T-helper 9 cell (primary cell): ENCODE measurements at places on chromosomes 6 and 20.

- no peak for DNase-seq
Measured at GRCh38 chr6:71289039-71289801, 609 bp downstream of the OGFRL1 start.

DNA sequence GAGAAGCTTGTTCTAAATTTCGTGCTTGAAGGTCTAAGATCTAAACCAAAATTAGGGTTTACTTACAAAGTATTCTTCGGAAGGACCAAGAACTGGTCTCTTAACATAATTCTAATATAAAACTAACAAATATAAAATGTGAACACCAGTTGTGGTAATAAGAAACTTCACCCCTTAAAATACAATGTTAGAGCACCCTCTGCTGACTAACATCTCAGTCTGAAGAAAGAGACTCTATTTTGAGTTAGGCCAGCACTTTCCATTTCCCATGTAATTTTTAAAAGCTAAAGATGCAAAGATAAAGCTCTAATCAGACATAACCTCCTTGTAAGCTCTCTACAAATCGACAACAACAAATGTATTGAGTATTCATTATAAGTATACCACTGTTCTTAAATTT lies 24.6 kb downstream of the ATG5 start:
- no peak for DNase-seq

- DNase-seq = no peak
Measured at GRCh38 chr6:130848945-130849344, 21.7 kb downstream of the SMLR1 start.

GRCh38 chr6:125824946-125825771 lies 34.4 kb downstream of the NCOA7 start:
- DNase-seq = no peak

GRCh38 chr6:63897952-63898351 lies 262.4 kb downstream of the PHF3 start:
- DNase-seq = no peak

GRCh38 chr6:108521616-108522107 lies 39.1 kb upstream of the FOXO3 start:
- DNase-seq = no peak

- no peak for DNase-seq
Measured at GRCh38 chr6:84062519-84063154, 29.1 kb downstream of the MRAP2 start.

DNA sequence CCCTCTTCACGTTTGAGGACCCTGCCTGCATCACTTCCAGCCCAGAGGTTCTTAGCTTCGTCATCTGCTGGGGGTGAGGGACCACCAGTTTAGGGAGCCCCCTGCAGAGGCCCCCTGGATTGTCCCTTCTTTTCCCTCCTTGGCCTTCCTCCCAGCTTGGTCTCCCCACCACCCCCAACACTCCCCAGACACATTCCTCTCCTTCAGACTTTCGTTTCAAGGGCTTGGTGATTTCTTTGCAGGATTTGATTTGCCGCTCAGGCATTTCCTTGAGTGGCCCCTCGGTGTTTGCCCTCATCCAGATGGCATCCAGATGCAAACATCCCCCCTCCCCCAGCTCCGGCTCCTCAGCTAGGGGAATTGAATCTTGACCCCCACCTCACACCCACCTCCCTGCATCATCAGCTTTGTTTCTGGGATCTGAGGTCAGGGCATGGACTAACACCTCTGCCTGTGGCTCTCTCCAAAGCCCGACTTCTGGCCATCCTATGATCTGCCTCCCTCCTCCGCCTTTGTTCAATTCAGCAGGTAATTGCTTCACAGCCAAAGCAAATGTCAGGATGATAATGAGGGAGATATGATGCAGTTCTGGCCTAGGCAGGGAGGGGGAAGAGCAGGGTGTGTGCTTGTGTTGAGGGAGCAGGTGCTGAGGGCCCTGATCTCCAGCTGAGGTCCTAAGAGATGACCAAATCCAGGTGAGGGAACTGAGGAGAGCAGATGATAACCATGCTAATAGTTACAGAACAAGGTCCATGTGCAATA lies 141.5 kb downstream of the VEGFA start:
- DNase-seq = no peak

GRCh38 chr20:32535953-32536823 lies 48.9 kb downstream of the NOL4L start:
- peak; percentile 72 for DNase-seq

GRCh38 chr20:38843346-38843745 lies 37.8 kb downstream of the PPP1R16B start:
- DNase-seq = no peak

GRCh38 chr6:2623295-2623694 lies 127.4 kb downstream of the MYLK4 start:
- no peak for DNase-seq

DNA sequence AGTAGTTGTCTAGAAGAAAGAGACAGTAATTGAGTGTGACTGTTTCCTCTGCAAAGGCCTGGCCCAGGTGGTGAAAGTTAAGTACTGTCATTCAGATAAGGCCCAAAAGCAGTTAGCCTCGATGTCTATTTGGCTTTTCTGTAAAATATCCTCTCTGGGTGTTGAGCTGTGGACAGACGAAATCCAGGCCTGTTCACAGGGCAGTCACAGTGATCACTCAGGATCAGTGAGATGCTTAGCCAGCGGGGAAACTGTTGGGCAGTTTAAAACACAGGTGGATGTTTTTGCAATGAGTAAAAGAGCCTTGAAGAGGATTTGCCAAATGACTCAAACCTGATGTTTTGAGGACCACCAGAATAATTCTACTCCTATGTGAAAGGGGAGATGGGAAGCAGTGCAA lies 22.0 kb upstream of the PRDM1 start:
- no peak for DNase-seq

DNA sequence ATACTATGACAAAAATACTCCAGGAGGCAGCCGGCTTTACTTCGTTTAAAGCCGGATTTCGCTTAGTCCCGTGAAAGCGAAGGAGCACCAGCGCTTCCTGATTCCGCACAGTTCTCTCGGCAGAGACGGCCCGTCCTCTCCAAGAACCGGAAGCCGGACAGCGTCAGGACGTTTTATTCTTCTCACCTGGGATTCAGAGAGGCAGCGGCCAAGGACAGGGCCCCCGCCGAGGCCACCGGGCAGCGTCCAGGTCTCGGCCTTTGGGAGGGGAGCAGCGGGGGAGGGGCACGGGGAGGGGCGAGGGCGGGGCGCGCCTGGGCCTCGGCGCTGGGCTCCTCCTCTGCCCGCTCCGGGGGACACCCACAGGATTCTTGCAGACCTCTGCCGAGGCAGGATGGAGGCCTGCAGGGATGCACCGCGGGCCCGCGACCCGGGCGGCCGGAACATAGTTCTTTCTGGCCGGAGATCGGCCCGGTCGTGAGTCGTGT lies 2.8 kb upstream of the DIDO1 start:
- DNase-seq = peak; percentile 57

DNA sequence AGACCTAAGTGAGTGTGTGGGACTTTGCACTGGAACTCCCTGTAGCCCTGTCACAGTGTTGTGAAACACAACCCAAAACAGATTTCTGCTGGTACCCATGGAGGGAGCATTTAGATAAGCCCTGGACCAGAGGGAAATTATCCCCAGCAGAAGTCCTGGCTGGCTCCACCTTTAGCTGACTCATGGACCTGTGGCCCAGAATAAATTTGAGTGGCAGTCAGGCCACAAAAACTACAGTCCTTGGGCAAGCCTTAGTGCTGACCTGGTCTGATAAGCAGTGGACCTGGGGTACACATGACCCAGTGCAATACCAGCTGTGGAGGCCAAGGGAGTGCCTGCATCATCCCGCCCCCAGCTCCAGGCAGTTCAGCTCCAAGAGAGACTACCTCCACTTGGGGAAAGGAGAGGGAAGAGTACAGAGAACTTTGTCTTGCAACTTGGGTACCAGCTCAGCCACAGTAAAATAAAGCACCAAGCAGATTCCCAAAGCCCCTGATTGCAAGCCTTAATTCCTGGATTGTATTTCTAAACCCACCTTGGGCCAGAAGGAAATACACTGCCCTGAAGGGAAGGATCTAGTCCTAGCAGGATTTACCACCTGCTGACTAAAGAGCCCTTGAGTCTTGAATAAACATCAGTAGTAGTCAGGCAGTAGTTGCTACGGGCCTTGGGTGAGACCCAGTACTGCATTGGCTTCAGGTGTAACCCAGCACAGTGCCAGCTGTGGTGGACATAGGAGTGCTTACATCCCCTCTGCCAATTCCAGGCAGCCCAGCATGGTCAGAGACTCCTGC lies 140.4 kb upstream of the COL21A1 start:
- DNase-seq = no peak

DNA sequence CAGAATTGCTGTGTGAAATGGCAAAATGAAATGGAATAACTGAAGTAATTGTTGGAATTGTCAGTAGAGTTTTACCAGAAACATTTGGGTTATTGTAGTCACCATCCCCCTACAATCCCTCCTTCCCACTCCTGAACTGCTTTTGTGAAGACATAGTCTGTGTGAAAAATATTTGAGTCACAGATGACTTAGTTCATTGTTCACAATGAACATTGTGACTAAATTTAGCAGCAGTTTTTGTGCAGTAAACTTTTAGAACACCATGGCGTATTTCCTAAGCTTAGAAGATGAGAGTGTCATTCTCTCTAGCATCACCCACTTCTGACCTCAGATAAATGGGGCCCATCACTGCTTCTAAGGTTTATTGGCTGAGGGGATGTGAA lies 11.0 kb downstream of the OTOR start:
- DNase-seq = no peak

DNA sequence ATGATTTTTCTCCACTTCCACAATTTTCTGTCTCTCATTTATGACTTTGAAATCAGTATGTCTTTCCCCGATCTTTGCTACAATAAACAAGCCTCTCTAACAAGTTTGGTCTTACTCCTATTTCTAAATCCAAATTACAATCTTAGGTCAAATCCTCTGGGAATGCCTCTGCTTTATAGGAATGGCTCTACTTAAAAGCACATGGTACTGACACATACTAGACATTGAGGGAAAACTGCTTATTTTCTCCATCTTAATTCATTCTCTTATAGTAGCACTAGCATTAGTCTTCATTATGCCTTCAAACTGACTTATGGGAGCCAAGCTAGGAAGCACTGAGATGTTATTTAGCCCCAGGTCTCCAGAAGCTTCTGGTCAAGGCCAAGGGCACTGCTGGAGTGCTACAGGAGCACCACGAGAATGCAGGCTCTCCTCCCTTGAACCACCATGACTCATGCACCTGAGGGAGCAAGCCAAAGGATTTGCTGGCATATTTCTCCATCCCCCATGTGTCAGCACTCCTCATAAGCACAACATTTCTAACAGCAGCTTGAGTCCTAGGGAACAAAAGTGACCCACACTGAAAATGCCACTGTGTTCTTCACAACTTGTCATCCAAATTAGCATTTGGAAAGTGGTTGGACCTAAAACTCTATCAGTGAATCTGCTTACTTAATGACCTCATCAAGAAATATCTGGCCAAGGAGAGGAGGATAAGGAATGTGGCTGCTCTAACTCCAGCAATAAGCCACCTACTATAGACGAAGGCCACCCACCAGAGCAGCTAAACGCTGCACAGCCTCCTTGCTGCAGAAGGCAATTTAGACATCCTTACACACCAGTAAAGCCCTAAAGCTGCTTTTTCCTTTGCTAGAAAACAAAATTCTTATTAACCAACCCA lies 156.8 kb upstream of the KCNQ5 start:
- DNase-seq = no peak

DNA sequence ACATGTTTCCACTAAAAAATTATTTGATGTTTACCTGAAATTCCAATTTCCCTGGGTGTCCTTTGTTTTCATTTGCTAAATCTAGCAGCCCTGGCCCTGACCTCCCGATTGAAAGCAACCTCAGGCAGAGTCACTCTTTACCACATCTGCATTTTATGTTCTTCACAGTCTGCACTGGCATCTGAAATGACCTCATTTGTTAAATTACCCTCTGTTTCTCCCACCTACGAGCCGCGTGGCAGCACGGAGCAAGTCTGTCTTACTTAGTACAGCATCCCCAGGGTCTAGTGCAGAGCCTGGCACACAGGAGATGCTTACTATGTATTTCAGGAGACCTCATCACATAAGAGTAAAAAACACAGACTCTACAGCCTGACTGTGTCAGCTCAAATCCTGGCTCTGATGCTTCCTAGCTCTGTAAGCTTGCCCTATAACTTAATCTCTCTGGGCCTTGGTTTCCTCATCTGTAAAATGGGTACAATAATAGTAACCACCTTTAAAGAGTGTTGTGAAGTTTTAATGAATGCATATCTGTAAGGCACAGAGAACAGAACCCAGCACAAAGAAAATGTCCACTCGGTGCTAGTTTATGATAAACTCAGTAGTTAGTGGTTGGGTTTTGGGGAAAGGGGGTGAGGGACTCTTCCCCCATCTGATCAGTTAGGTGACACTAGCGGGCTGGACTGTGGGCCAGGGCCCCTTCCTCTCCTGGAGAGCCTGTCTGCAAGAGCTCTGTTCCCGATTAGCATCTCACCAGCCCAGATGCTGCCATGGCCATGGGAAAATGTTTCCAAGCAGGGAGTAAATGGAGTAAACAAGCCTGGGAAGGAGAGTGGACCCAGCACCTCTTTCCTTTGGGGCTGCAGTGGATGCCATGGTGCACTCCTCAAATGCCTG lies 88.2 kb downstream of the PREX1 start:
- no peak for DNase-seq
